Right lobe of liver (tissue), 6 donors: ENCODE measurements at places on chromosomes 2 and 18. TPM values are rescaled to one million over a fixed set of nuclear protein-coding genes. Genes with fewer than 3 reads are reported as not detected.

DNA sequence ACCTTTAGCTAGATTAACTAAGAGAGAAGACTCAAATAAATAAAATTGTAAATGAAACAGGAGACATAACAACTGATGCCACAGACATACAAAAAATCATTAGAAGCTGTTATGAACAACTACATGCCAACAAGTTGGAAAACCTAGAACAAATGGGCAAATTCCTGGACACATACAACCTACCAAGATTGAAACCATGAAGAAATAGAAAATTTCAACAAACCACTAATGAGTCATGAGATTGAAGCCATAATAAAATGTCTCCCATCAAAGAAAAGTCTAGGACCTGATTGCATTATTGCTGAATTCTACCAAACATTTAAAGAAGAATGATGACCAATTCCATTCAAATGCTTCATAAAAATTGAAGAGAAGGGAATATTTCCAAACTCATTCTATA, 54.3 kb downstream of the ST3GAL5 start:
- no peak for DNase-seq
- H3K4me1 ChIP-seq = no peaks in the 10 kb centered on the region
- no peaks in the 10 kb centered on the region for H3K36me3 ChIP-seq
- H3K27me3 ChIP-seq = no peaks in the 10 kb centered on the region
- no peak overlapping the region for H3K4me3 ChIP-seq

Gene GPR55
- not detected for total RNA-seq

- no peaks in the 10 kb centered on the region for H3K27me3 ChIP-seq
- peaks cover 7% of the 10 kb centered on the region for H3K4me1 ChIP-seq
- H3K27ac ChIP-seq = peak overlapping the region; percentile 38
Measured at GRCh38 chr2:46970334-46971288, 55.0 kb upstream of the MCFD2 start.

Gene TNFAIP6
- not detected for total RNA-seq

Gene TM4SF20
- not detected for total RNA-seq

DNA sequence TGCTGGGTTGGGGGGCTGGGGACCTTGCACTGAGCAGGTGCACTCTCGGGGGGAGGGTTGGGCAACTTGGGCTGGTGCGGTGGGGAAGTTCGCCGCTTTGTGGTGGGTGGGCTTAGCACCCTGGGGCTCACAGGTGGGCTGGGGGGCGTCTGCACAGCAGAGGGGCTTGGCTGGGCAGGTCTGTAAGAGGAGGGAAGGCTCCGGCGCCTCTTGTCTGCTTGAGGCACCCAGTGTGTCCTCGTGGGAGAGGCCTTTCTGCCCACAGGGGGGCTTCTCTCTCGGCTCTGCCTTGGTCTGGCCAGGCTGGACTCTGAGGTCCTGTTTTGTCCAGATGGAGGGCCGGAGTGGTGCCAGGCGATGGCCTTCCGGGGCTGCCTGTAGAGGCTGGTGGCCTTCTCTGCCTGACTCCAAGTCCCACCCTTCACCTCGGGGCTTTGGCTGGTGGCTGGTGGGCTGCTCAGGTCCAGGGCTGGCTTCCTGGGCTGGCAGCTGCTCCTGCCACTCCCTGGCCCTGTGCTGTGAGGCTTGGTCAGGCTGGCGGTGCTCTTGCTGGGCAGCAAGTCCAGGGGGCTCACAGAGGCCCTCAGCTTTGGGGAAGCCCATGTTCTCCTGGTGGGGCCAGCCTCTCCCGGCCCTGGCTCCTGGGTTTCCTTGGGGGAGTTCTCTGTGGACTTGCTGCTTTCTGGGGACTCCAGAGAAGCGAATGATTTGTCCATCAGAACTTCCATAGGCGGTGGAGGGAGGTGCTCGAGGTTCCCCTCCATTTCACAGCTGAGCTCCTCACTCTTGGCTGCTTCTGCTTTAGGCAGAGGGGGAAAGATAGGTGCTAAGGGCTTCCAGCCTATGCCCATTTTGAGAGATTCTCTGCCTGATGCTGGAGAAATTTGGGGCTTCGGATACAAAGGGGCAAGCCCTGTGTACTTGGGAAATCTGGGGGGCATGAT, 3.0 kb downstream of the PCARE start:
- no peaks in the 10 kb centered on the region for H3K36me3 ChIP-seq
- no peak overlapping the region for H3K4me3 ChIP-seq
- DNase-seq = no peak
- H3K27ac ChIP-seq = no peak overlapping the region

DNA sequence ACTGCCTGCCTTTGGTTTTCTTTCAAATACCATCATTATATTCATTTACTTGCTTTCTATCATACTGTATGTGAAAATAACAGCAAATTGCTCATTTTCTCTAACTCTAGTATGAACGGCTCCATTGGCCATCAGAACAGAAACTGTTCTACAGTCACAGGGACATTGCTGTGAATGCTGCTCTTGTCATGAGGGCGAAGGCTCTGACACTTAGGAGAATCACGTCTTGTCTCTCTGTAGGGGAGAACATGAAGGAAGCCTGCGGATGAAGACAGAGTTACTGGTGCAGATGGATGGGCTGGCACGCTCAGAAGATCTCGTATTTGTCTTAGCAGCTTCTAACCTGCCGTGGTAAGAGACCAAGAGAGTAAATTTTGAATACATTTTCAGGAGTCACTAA, 41.7 kb upstream of the ELOA2 start:
- DNase-seq = no peak
- H3K36me3 ChIP-seq = no peaks in the 10 kb centered on the region
- H3K4me3 ChIP-seq = no peak overlapping the region
- H3K27me3 ChIP-seq = no peaks in the 10 kb centered on the region
- H3K4me1 ChIP-seq = no peaks in the 10 kb centered on the region

GRCh38 chr2:183219888-183220287, 95.6 kb downstream of the NUP35 start:
- DNase-seq = no peak
- no peaks in the 10 kb centered on the region for H3K27me3 ChIP-seq
- H3K4me3 ChIP-seq = no peak overlapping the region

- H3K27ac ChIP-seq = peak overlapping the region; percentile 91
- H3K36me3 ChIP-seq = no peaks in the 10 kb centered on the region
- no peak for DNase-seq
- H3K27me3 ChIP-seq = no peaks in the 10 kb centered on the region
- no peaks in the 10 kb centered on the region for H3K4me1 ChIP-seq
Measured at GRCh38 chr18:13175266-13175665, 43.3 kb upstream of the LDLRAD4 start.

DNA sequence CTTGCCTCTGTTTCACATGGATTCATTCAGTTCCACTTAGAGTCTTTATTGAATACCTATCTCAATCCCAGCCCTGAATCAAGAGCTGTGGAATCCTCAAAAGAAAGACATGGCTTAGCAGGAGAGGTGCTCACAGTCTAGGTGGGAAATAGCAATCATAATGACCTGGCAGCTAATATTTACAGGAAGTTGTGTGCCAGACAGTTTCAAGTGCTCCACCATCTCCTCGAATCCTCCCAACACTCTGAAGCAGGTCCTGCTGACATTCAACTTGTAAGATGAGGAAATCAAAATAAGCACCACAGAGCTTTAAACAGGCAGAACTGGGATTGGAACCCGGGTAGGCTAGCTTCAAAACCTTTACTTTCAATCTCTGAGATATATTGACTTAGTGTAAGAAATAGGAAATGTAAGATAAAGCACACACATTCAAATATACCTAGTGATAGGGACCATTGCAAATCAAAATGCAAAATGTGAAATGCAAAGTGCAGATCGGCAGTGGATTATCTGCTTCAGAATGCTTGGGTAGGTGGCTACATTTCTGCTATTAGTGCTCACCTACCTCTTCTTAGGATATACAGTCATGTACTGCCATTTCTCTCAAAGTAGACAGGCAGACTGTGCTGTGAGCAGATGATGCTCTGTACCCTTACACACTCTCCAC, 182.0 kb downstream of the PRKCE start:
- H3K4me1 ChIP-seq = no peaks in the 10 kb centered on the region
- H3K27me3 ChIP-seq = no peaks in the 10 kb centered on the region
- DNase-seq = no peak
- H3K36me3 ChIP-seq = no peaks in the 10 kb centered on the region
- no peak overlapping the region for H3K4me3 ChIP-seq

- no peaks in the 10 kb centered on the region for H3K4me1 ChIP-seq
- H3K4me3 ChIP-seq = no peak overlapping the region
- no peaks in the 10 kb centered on the region for H3K36me3 ChIP-seq
- no peaks in the 10 kb centered on the region for H3K27me3 ChIP-seq
- DNase-seq = no peak
Measured at GRCh38 chr18:73286584-73286983, 418.8 kb upstream of the NETO1 start.

DNA sequence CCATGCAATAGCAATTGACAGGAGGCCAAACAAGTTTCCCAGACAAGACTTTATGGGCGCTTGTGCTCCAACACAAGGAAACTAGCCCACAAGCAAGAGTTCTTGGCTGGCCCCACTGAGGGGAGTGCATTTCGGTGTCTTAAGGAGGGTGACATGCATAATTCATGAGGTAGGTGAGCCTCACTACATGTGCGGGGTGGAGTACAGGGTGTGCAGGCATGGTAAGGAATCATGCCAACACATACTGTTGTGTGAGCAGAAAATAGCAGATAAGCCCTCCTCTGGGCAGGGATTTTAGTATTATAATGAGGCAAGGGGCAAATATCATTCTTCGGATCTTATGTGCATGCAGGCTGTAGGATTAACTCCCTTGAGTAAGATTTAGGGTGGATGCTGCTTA, 78.7 kb upstream of the SLC1A4 start:
- no peaks in the 10 kb centered on the region for H3K36me3 ChIP-seq
- H3K27ac ChIP-seq = no peak overlapping the region
- no peak for DNase-seq
- H3K27me3 ChIP-seq = no peaks in the 10 kb centered on the region

Gene GPR45
- not detected for total RNA-seq

GRCh38 chr2:100954044-100954420, 48.1 kb upstream of the RPL31 start:
- no peak overlapping the region for H3K27ac ChIP-seq
- H3K27me3 ChIP-seq = no peaks in the 10 kb centered on the region
- H3K36me3 ChIP-seq = no peaks in the 10 kb centered on the region
- no peaks in the 10 kb centered on the region for H3K4me1 ChIP-seq
- no peak overlapping the region for H3K4me3 ChIP-seq
- no peak for DNase-seq

DNA sequence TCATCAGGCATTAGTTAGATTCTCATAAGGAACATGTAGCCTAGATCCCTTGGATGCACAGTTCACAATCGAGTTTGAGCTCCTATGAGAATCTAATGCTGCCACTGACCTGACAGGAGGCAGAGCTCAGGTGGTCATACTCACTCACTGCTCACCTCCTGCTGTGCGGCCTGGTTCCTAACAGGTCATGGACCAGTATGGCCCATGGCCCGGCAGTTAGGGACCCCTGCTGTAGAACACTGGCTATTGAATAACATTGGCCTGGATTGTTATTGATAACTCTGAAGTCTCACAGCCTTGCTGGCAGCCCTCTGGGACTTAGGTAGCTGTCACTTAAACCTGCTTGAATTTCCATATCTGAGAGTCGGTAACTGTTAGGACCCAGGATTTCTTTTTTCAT, 114.5 kb upstream of the ALPP start:
- no peaks in the 10 kb centered on the region for H3K36me3 ChIP-seq
- H3K27ac ChIP-seq = no peak overlapping the region
- no peaks in the 10 kb centered on the region for H3K27me3 ChIP-seq

Gene MYOM1
- total RNA-seq = 18.5 TPM

DNA sequence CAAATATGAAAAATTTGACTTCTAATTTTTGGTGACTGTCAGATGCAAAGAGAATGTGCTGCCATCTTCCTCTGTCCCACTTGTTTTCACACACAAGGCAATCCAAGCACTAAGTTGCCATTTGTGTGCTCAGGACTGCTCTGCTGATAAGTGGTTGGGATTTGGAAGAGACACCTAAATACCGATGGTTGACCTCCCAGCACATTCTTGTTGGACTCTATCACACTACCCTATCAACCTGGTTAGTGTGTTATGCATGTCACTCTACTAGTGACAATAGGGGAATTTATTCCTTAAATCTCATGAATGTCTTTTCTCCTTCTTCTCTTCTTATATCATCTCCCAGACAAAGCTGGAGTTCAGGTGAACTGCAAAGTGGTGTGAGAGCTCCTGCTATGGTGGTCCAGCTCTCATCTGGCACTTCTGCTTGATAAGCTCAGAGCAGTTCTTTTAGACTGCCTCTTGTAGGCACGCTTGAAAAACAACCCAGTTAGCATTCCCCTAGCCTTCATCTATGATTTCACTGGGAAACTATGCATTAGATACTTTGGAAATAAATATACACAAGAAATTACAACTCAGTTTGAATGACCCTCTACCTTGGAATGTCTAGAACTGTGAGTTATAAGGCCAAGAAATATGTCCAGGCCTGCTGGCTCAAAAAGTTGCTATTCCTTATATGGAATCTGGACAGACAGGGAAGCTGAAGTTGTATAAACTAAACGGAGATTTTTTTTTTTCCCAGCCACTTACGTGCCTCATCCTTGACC, 404.8 kb downstream of the MEIS1 start:
- H3K36me3 ChIP-seq = no peaks in the 10 kb centered on the region
- no peaks in the 10 kb centered on the region for H3K27me3 ChIP-seq
- H3K4me3 ChIP-seq = no peak overlapping the region
- H3K4me1 ChIP-seq = no peaks in the 10 kb centered on the region
- DNase-seq = no peak

DNA sequence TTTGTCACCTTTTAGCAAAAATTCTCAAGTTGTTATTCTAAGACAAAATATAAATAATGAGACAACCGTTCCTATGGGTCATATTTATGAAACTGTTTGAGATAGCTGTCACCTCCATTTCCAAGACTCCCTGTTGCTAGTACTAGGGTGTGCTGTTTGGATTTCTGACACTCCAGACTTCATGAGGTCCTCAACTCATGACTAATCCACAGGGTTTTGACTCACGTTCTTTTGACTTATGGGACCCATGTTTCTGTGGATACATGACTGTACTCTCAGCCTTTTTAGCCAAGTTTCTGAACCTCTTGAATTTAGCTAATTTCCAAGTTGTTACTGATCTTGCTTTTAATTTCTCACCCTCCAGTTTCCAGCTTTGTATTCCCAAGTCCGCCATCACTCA, 178.7 kb upstream of the FAM98A start:
- no peak overlapping the region for H3K27ac ChIP-seq
- no peaks in the 10 kb centered on the region for H3K27me3 ChIP-seq
- H3K4me1 ChIP-seq = no peaks in the 10 kb centered on the region
- DNase-seq = no peak
- no peak overlapping the region for H3K4me3 ChIP-seq
- H3K36me3 ChIP-seq = no peaks in the 10 kb centered on the region

Gene PTH2R
- not detected for total RNA-seq

- H3K27me3 ChIP-seq = no peaks in the 10 kb centered on the region
- DNase-seq = no peak
- no peak overlapping the region for H3K4me3 ChIP-seq
- H3K4me1 ChIP-seq = no peaks in the 10 kb centered on the region
- H3K36me3 ChIP-seq = peaks cover 3% of the 10 kb centered on the region
- no peak overlapping the region for H3K27ac ChIP-seq
Measured at GRCh38 chr18:23415515-23415914, 37.6 kb upstream of the RIOK3 start.

Gene ACOXL
- not detected for total RNA-seq

DNA sequence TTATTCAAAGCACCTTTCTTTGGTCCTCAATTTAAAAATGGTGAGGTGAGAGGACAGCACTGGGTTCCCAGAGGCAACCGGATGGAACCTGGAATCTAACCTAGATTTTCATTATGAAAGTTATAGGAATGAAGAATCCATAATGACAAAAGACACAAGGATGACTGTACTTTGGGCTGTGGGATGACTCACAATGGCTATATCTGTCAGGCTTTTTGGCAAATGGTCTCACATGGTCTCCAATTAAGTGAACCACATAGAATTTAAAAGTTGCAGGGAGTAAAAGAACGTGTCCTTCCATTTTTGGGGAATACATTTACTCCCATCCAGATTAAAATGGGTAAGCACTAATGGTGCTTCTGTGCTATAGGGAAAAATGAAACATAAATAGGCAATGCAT, 31.8 kb upstream of the LYPD1 start:
- no peak overlapping the region for H3K27ac ChIP-seq
- DNase-seq = no peak
- H3K4me3 ChIP-seq = no peak overlapping the region
- H3K36me3 ChIP-seq = no peaks in the 10 kb centered on the region
- H3K27me3 ChIP-seq = no peaks in the 10 kb centered on the region
